Mucosa of gallbladder (tissue), 1 donor: ENCODE measurements at places on chromosomes 11 and 22. TPM values are rescaled to one million over a fixed set of nuclear protein-coding genes. Genes with fewer than 3 reads are reported as not detected.

DNA sequence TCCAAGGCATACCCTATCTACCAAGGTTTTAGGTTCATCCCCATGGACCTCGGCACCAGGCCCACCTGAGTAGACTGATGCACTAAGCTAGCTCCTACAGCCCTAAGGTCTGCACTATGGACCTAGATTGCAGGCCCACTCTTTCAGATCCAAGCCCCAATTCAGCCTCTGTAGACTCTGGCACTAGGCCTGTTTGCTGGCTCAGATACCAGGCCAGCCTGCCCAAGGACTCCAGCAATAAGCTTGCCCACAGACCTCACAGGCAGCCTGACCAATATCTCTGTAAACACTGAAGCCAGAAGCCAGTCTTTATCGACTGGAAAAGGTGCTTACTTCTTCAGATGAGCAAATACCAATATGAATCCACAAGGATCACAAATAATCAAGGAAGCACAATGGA, 411.3 kb downstream of the INSC start:
- DNase-seq, result no peak

DNA sequence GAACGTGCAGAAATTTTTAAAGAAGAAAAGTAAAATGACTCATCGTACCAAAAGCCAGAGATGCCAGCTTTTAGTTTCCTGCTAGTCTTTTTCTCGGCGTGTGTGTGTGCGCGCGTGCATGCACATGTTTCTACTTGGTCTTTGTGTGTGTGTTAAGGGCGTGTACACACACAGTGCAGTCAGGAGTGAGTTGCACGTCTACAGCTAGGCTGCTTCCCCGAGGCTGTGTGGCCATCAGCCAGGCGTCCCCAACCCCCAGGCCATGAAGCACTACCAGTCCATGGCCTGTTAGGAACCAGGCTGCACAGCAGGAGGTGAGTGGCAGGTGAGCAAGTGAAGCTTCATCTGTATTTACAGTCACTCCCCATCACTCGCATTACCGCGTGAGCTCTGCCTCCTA, 36.4 kb downstream of the KCNQ1 start:
- DNase-seq, result no peak

DNA sequence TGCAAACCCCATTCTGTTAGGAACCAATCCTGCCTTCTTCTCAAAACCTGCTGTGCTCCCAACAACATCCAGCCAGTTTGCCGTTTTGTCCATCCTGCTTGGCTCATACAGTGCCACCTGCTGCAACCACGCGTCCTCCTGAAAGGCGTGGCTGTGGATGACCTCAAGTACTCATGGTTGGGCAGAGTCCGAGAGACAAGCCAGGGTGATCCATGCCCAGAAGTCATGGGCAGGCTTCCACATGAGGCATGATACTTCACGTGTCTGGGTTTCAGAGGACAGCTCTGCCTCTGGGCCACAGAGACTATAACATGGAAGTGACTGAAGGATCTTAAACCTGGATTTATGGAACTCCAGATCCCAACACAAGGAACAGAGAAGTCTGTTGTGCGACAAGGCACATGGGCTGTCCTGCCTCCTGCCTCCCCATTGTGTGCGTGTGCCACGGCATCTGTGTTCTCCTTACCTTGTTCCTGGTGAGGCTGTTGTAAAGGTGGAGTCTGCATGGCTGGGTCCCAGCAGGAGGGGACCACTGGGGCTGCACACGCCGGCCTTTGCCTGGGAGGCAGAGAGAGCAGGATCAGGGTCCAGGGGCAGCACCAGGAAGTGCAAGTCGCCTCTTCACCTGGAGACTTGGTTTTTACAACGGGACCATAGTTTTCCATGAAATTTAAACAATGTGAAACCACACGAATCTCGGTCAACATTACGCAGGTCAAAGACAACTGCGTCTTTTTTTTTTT, 15.4 kb downstream of the CARS1 start:
- DNase-seq, result peak; percentile 77

DNA sequence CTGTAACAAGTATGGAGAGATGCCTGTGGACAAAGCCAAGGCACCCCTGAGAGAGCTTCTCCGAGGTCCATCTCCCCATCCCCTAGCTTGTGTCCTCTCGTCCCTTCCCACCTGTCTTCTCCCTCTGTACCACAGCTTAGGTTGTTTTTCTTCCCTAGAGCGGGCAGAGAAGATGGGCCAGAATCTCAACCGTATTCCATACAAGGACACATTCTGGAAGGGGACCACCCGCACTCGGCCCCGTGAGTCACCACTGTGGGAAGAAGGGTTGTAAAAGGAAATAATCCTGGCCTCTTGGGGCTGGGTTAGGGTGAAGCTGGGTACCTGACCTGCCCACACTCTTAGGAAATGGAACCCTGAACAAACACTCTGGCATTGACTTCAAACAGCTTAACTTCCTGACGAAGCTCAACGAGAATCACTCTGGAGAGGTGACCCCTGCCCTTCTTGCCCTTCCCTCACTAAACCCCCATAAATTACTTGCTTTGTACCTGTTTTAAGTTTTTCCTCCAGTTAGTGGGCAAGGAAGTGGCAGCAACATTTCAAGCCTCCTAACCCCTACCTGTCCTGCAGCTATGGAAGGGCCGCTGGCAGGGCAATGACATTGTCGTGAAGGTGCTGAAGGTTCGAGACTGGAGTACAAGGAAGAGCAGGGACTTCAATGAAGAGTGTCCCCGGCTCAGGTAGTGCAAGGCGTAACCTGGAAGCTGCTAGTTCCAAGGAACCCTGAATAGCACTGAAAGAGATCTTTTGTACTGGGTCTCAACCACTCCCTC, 3.1 kb downstream of the TAF10 start:
- DNase-seq, result peak; percentile 9

GRCh38 chr11:91981995-91982394, 242.6 kb upstream of the FAT3 start:
- DNase-seq, result peak; percentile 32

- DNase-seq, result no peak
These were observed 77.5 kb downstream of the DENND5A start for GRCh38 chr11:9187616-9188015.

DNA sequence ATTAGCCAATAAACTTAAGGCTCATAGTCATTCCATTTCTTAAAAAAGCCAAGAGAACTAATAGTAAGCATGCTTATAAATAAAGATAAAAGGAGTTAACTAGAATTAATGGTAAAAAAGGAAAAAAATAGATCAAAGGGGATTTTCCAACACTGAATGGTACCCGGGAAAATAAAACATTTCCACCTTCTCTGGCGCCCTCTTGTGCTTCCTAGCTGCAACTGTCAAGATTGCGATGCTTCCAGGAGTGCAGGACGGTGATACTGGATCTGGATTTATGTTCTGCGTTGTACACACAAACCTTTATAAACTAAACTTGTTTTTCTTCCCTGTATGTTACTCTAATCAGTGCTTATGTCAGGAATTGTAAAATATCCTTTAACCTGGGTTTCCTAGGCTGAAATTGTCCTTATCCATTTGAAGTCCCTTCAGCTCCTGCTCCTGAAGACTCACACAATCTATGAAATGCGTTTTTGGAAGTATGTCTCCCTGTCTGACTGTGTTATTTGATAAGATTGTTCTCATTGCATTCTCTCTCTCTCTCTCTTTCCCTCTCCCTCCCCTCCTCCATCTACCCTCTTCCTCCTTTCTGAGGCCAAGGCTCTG, 9.6 kb upstream of the HTATIP2 start:
- DNase-seq, result peak; percentile 17

DNA sequence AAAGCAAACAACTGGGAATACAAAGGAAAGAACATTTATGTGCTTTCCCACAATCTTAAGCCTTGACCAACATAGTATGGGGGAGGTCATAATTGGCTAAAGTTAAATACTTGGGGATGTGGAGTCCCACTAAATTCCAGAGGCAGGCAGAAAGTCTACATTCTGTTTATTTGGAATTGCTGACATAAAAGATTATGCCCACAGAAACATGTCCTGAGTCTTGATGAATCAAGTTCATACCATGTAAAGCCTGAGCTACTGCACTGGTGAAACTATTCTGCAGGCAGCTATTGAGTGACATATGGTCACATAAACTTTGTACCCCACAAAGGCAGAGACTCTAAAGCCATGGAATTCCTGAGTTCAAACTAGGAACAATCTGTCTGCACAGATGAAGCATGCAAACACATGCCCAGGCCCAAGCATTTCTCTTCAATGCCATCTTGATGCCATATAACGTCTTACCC, 69.9 kb upstream of the CHRM4 start:
- no peak for DNase-seq

DNA sequence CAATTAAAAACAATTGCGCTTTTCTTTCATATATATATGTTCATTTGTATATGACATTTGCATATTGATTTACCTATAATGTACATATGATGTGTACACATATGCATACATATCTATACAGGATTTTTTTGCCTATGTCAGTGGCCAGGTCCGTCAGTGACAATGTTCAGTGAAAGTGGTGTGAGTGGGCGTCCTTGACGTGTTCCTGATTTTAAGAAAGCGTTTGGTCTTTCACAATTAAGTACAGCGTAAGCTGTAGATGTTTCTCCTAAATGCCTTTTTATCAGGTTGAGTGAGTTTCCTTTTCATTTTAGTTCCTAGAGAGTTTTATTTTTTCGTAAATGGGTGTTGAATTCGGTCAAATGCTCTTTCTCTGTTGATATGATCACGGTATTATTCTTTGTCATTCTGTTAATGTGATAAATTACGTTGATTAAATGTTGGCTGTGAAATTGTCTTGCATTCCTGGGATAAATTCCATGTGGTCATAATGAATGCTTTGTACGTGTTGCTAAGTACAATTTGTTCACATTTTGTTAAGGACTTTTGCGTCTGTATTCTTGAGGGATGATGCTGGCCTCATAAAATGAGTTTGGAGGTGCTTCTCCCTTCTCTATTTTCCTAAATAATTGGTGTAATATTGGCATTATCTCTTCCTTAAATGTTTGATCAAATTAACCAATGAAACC, 10.6 kb upstream of the GNB1L start:
- no peak for DNase-seq

DNA sequence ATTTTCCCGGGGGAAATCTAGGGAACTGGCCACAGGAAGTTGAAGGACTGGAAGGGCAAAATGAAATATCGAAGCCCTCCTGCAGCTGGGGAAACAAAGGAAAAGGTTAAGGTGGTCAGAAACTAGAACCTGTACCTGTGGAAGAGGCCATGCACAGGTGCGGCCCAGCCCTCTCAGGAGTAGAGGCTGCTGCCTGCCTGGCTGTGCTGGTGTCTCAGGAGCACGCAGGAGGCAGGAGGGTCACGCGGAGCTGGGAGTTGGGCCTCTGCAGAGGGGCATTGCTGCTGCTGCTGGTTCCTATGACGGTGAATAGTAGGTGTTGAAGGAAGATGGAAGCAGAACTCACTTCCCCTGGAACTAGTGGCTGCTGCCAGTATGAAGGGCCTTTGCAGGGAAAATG, 425.7 kb downstream of the NTM start:
- no peak for DNase-seq

GRCh38 chr11:27373856-27374602, 11.0 kb upstream of the CCDC34 start:
- DNase-seq, result no peak

DNA sequence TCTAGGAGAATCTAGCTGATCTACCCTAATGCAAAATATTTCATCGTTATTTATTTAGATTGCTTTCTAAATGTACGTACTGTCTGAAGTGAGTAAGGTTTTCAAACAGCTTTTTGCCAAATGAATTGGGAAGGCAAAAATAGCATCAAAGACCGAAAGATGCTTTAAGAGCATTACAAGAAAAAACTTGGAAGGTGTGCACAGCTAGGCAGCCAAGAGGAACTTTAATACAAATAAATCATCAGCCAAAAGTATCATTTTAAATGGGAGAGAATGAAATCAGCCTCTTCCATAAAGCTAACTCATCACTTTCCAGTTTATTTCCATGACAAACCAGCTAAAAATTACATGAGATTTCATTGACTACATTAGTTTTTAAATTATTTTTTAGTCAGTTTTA, 30.2 kb upstream of the CFAP300 start:
- DNase-seq, result no peak

- DNase-seq, result no peak
These were observed 38.6 kb downstream of the GGTLC2 start for GRCh38 chr22:22682807-22683667.

- DNase-seq, result peak; percentile 66
These were observed 21.0 kb upstream of the RAB30 start for GRCh38 chr11:83092488-83093384.

DNA sequence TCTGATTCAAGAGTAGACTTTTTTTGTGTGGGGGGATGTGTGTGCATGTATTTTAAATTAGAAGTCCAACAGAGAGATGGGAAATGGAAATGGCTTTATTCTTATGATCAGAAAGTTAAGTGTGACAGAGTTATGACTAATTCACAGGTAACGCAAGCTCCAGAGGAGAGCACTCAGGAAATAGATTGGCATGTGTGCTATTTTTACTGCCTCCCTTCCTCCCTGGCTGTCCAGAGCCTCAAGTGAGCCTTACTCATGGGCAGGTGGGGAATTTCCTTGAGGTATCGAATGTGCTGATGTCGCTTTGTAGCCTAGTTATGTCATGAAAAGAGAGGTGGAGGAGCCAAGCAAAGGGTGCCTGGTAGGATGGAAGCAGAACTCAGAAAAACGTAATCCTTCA, 70.3 kb upstream of the BDNF start:
- no peak for DNase-seq

The DRG1 gene
- total RNA-seq, result 45.6 TPM

The SLC37A2 gene
- 7.8 TPM for total RNA-seq

The KRTAP5-11 gene
- total RNA-seq, result not detected

The TRIM48 gene
- not detected for total RNA-seq

The NPAS4 gene
- 1.5 TPM for total RNA-seq
